ENCODE measurements at places on chromosomes 11 and 22.

GRCh38 chr11:7457211-7457610, 28.1 kb upstream of the OLFML1 start:
- no peak for DNase-seq

DNA sequence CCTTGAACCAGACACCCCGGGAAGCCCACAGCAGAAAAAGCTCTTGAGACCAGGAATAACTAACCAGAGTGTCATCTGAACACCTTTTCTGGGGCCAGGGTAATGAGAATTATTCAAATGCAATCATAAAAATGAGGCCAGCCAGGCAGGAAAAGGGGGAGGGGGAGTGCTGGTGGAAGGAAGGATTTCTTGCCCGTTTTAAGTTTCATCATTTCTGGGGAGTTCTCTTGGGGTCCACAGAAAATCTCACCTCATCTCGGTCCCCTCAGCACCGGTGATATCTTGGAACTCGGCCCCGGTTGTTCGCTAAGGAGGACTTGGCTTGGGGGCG, 495 bp upstream of the PKNOX2 start:
- DNase-seq = no peak

DNA sequence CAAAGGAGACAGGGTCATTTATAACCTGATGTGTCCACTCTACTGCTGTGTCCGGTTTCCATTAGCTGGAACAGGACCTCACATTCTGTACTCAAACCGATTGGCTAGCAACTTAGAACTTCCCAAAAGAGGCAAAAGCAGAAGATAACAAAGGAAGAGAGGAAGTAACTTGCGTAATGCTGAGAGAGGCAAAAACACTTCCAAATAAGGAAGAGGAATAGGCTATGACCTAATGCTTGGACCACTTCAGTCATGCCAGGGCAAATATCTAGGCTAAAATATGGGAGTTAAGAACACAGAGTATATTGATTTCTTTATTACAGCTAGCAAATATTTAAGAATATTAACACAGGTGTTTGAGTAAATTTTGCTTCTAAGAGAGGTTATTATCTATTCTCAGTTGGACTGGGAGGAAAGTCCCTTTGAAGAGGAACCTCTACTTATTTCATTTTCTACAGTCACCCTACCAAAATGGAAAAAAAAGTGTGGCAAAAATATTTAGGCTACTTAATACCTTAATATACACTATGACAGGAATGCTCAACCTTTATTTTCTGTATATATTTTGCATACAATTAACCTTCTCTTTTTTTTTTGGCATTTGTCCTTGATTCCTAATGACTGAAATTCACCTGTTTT, 499.8 kb upstream of the CHORDC1 start:
- no peak for DNase-seq

- no peak for DNase-seq
Measured at GRCh38 chr22:39405346-39406085, 5.9 kb downstream of the TAB1 start.

Data from SHP77 treated with DMSO at 0.1 percent for 48 hours (cell line).